IMR-90 (cell line): ENCODE measurements at places on chromosomes 1 and 21. TPM values are rescaled to one million over a fixed set of nuclear protein-coding genes. Genes with fewer than 3 reads are reported as not detected.

DNA sequence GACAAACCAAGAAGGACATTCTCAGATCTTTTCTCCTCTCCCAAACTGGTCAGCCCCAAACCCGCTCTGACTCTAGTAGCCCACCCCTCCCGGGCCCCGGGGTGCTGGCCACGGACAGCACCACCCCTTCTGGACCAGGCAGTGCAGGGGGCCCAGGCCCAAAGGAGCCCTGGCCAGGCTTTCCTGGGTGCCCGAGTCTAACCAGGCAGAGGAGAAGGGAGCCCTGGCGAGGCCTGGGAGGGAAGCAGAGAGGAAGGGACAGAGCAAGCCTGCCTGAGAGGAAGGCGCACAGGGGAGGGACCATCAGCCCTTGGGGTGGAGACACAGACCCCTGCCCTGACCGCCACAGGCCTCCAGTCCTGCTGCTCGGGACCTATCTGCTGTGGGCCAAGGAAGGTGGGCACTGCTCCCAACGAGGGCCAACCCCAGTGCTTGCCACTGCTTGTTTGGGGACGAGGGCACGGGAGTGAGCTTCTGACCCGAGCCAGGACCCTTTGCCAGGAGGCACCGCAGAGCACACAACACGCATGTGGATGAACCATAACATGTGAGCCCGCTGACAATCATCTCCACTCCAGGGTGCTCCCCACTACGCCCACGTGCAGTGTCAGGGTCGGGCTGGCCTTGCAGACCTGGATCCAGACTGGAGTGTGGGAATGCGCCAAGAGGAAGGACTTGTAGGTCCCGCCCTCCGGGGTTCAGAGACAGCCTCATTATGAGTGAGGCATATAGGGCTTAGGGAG, 57.6 kb downstream of the KCNAB2 start:
- H3K27me3 ChIP-seq, result peaks cover 31% of the 10 kb centered on the region; the same call in 1 of the 2 replicates
- no peak overlapping the region for H3K4me3 ChIP-seq
- H3K36me3 ChIP-seq, result no peaks in the 10 kb centered on the region
- H3K4me1 ChIP-seq, result no peaks in the 10 kb centered on the region; the same call in 1 of the 2 replicates
- no peak overlapping the region for H3K27ac ChIP-seq

DNA sequence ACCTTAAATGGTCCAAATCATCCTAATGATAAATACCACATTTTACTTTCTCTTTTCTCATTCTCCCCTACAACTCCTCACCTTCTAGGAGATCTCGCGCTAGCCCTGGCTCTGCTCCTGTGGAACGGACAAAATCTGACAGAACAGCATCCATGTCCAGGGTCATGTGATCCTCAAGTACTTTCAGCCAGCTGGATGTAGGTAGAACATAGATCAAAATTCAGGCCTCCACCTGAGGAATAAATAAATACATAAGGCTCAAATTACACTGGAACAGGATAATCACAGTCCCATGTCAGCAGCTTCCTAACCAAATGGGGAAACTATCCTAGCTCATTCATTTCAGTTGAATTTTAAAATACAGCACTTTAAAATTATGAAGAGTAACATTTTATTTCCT, 33.2 kb downstream of the OTUD7B start:
- H3K4me3 ChIP-seq, result no peak overlapping the region
- H3K36me3 ChIP-seq, result peaks cover 22% of the 10 kb centered on the region
- no peaks in the 10 kb centered on the region for H3K27me3 ChIP-seq
- no peak for DNase-seq

- no peaks in the 10 kb centered on the region for H3K4me1 ChIP-seq
- no peak for DNase-seq
- no peak overlapping the region for H3K27ac ChIP-seq
- H3K4me3 ChIP-seq, result no peak overlapping the region
- H3K36me3 ChIP-seq, result peaks cover 67% of the 10 kb centered on the region
These were observed 77.1 kb downstream of the PIK3CD start for GRCh38 chr1:9728451-9729295.

DNA sequence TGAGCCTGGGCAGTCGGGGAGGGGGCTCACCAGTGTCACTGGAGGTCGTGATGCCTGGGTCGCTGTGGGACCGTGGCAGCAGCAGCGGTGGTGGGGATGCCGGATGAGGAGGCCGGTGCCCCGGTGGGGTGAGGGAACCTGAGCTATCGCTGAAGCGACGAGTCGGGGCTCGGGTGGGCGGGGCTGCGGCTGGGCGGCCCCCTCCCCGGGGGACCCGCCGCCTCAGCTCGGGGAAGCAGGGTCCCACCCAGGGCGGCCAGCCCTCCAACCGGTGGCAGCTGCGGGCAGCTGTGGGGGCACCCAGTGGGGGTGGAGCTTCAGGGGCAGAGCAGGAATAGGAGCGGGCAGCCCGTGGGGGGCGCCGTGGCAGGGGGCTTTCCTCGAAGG, 5.0 kb downstream of the ENTREP3 start:
- no peak overlapping the region for H3K4me3 ChIP-seq
- DNase-seq, result no peak
- H3K27ac ChIP-seq, result no peak overlapping the region
- H3K27me3 ChIP-seq, result no peaks in the 10 kb centered on the region
- peaks cover 16% of the 10 kb centered on the region for H3K36me3 ChIP-seq

DNA sequence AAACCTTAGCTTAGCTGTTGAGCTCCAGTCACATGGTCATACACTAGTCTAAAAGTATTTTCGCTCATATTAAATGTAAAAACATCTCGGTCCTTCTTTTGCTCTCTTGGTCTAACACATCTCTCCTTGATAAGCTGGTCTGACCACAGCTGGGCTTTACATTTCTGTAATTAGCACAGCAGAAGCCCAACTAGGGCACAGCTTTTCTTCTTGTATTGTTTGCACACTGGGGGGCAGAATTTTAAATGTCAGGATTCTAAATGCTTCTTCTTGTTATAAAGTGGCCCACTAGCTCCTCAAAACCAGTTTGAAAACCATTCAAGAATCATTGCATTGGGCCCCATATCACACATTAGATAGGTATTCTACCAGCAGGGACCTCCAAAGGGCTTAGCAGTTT, 289.1 kb upstream of the PKN2 start:
- no peak overlapping the region for H3K27ac ChIP-seq
- H3K4me3 ChIP-seq, result no peak overlapping the region
- H3K36me3 ChIP-seq, result no peaks in the 10 kb centered on the region

- H3K36me3 ChIP-seq, result no peaks in the 10 kb centered on the region
- no peak for DNase-seq
- no peak overlapping the region for H3K27ac ChIP-seq
- H3K4me3 ChIP-seq, result no peak overlapping the region
- H3K4me1 ChIP-seq, result no peaks in the 10 kb centered on the region
These were observed 682.4 kb upstream of the ADGRL4 start for GRCh38 chr1:79688932-79689331.

DNA sequence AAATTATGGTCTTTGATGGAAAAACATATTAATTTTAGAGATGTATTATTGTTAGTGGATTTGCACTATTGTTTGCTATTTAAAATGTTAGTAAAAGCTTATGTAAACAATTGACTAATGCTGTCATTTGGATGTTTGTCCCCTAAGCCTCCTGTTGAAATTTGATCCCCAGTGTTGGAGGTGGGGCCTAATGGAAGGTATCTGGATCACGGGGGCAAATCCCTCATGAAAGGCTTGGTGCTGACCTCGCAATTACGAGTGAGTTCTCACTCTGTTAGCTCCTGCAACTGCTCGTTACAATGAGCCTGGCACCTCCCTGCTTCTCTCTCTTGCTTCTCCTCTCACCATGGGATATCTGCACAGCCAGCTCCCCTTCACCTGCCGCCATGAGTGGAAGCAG, 14.3 kb downstream of the TMEM35B start:
- no peak overlapping the region for H3K4me3 ChIP-seq
- no peak for DNase-seq
- no peaks in the 10 kb centered on the region; the same call in 1 of the 2 replicates for H3K27me3 ChIP-seq
- H3K36me3 ChIP-seq, result no peaks in the 10 kb centered on the region
- no peaks in the 10 kb centered on the region for H3K4me1 ChIP-seq

DNA sequence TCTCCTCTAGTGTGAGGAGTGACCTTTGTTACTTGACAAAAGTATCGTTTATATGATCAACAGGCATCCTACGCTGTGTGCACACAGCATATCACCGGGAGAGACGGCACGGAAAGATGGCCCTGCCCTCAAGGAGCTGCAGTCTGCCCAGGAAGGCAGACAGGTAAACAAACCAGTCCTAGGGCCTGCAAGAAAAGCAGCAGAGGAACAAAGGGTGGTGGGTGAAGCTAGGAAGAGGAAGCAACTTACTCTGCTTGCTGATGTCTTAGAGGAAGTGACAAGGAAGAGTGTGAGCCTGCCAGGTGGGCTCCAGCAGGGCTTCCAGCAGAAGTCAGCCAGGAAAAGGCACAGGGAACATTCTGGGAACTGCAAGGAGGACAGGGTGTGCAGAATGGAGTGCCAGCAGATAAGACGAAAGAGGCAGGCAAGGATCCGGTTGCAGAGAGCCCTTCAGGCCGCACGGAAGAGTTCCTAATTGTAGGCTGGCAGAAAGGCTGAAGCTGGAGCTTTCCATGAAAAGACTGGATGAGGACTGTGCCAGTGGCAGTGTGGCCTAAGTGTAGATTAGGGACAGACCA, 106.7 kb downstream of the SLC45A1 start:
- peak overlapping the region; percentile 90 for H3K27ac ChIP-seq
- peaks cover 7% of the 10 kb centered on the region for H3K36me3 ChIP-seq
- DNase-seq, result no peak
- peaks cover 11% of the 10 kb centered on the region for H3K4me1 ChIP-seq
- H3K4me3 ChIP-seq, result peak overlapping the region; percentile 73; the same call in 1 of the 2 replicates
- no peaks in the 10 kb centered on the region for H3K27me3 ChIP-seq

DNA sequence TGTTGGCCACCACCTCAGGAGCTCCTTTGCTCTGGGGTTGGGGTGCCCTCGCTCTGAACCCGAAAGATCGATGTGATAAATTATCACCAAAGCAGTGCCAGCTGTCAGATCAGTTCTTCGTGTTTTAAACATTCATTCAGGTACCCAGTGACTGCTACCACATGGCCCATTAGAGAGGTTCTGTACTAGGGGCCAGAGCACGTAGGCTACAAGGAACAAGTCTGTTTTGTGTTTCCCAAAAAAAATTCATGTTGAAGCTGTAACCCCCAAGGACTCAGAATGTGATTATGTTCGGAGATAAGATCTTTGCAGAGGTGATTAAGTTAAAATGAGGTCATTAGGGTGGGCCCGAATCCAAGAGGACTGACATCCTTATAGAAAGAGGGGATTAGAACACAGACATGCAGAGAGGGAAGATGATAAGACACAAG, 526.9 kb downstream of the NPHP4 start:
- H3K36me3 ChIP-seq, result no peaks in the 10 kb centered on the region
- H3K27ac ChIP-seq, result no peak overlapping the region
- no peak for DNase-seq
- H3K27me3 ChIP-seq, result no peaks in the 10 kb centered on the region

DNA sequence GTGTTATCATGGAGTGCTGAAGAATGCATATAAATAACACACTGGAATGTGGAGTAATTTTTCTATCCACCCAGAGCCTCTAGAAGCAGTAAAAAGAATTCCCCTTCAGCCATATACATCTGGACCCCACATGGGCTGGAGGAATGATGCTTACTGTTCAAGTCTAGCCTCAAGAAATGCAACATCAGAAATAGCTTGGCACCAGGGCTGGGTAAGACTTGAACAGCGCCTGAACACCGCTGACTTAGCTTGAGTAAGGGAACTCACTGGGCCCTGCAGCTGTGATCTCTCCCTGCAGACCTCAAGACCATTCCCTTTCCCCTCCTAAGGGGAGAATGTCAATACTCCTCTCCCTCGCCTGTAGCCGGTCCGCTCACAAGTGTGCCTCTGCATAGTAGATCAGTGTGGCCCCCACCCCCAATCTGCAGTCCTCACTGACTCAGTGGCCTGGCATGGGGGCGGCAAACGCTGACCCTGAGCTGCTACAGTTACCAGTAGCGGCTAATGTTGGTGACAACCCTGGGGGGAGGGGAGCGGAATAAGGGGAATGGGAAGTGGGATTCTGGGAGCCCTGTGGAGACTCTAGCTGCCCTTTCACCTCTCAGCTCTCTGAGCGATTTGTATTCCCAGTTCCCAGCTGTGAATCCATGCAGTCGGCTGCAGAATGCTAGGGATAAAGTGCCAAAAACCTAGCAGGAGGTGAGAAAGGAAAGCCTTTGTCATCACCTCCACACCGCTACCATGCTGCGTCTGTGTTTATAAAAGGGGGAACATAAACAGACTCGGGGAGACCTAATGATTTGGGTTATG, 483.9 kb downstream of the DISC1 start:
- H3K4me1 ChIP-seq, result no peaks in the 10 kb centered on the region
- peaks cover 4% of the 10 kb centered on the region; the same call in 1 of the 2 replicates for H3K27me3 ChIP-seq
- H3K36me3 ChIP-seq, result no peaks in the 10 kb centered on the region
- H3K4me3 ChIP-seq, result no peak overlapping the region

- H3K4me3 ChIP-seq, result no peak overlapping the region
- no peak overlapping the region for H3K27ac ChIP-seq
- no peaks in the 10 kb centered on the region for H3K36me3 ChIP-seq
- H3K4me1 ChIP-seq, result peaks cover 17% of the 10 kb centered on the region
- H3K27me3 ChIP-seq, result no peaks in the 10 kb centered on the region
These were observed 18.1 kb downstream of the AHCYL1 start for GRCh38 chr1:110002695-110003094.

Gene MAP1LC3C
- under 0.01 TPM in 1 of 2 replicates, not detected in the other for total RNA-seq

Gene MAP3K21
- total RNA-seq, result 0.18 and 0.28 TPM in 2 replicates

Gene ATP1A4
- not detected in 2 replicates for total RNA-seq

Gene ELF3
- total RNA-seq, result under 0.01 TPM in 1 of 2 replicates, not detected in the other
